ENCODE measurements at places on chromosomes 16 and 17. TPM values are rescaled to one million over a fixed set of nuclear protein-coding genes. Genes with fewer than 3 reads are reported as not detected.

EFNB3 gene
- 7.7 TPM for total RNA-seq

TNFRSF17 gene
- total RNA-seq: not detected

SHISA6 gene
- not detected for total RNA-seq

LRRC75A gene
- 15.8 TPM for total RNA-seq

KRT25 gene
- not detected for total RNA-seq

CD7 gene
- total RNA-seq: 0.98 TPM

PDE6G gene
- not detected for total RNA-seq
